ENCODE measurements at places on chromosomes 11 and 22.

GRCh38 chr11:93958991-93959390, 62.2 kb upstream of the HEPHL1 start:
- DNase-seq = no peak

- no peak for DNase-seq
These were observed 41.0 kb downstream of the TIMP3 start for GRCh38 chr22:32842486-32842885.

DNA sequence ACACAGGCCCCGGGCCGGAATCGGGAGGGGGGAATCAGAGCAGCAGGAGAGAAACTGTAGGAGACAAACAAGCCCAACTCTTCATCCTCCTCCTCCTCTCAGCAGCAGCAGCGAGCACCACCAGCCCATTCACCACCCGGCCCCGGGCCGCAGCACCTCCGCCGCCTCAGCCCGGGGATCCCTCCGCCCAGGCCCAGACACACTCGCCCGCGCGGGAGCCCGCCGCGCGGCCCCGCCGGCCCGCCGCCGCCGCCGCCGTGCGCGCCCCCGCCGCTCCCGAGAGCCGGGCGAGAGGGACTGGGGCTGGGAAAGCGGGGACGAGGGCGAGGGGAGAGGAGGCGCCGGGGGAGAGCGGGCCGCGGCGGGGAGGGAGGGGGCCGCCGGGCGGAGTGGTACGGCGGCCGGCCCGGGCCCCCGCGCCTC, at the start of gene PHF21A:
PHF21A (minus strand) TSS at position 154 of the 423 bp plus-strand sequence. CDS start 37,235 bp downstream, outside the sequence.
- DNase-seq = peak; percentile 69

GRCh38 chr11:74460065-74460464, 7.3 kb downstream of the KCNE3 start:
- DNase-seq = no peak

- no peak for DNase-seq
These were observed 69.4 kb upstream of the HORMAD2 start for GRCh38 chr22:30010789-30011405.

GRCh38 chr11:45384016-45384415, 97.9 kb upstream of the SYT13 start:
- DNase-seq = no peak

DNA sequence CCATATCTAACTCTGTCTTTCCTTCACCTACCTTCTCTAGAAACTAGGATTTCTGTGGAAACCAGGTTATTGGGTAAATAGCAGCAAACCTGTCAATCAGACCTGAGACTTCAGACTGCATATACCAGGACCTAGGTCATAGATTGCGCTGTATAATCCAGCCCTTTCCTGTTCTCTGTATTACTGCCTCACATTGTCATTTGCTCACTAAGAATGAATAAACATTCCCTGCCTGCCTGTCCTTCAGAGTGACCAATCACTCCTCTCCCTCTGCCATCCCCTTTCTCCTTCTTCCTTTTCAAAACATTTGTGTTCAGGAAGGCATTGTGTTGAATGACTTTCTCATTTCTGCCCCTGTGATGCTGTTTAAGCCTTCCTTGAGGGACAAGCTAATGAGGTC, 14.1 kb upstream of the FZD4 start:
- DNase-seq = no peak

GRCh38 chr11:13214276-13214675, 63.3 kb upstream of the BMAL1 start:
- no peak for DNase-seq

GRCh38 chr11:66548774-66549630, 2.3 kb downstream of the ACTN3 start:
- no peak for DNase-seq

GRCh38 chr11:75800728-75801361, 14.2 kb upstream of the UVRAG start:
- DNase-seq = no peak

- DNase-seq = peak; percentile 28
These were observed 19.0 kb upstream of the E2F8 start for GRCh38 chr11:19259487-19260345.

GRCh38 chr11:96303980-96304379, 39.0 kb downstream of the MAML2 start:
- no peak for DNase-seq

- no peak for DNase-seq
These were observed 184.8 kb downstream of the DBX1 start for GRCh38 chr11:19975414-19975990.

DNA sequence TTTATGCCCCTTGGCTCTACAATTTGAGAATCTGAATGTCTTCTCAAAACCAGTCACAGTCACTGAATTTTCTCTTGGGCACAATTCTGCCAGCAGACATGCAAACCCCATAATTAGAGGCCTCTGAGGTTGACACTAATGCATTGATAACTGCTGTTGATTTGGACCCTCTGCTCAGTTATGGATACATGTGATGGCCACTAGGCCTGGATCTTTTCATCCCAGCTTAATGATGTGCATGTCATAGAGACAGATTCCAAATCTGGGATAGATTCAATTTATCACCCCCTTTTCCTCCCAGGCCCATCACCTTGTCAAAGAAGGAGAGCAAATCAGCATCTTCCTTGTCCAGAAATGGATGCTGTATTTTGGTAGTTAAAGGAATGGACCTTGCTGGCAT, 92.2 kb downstream of the C11orf91 start:
- DNase-seq = no peak

GRCh38 chr11:36409152-36409816, 100.8 kb downstream of the TRAF6 start:
- DNase-seq = no peak

DNA sequence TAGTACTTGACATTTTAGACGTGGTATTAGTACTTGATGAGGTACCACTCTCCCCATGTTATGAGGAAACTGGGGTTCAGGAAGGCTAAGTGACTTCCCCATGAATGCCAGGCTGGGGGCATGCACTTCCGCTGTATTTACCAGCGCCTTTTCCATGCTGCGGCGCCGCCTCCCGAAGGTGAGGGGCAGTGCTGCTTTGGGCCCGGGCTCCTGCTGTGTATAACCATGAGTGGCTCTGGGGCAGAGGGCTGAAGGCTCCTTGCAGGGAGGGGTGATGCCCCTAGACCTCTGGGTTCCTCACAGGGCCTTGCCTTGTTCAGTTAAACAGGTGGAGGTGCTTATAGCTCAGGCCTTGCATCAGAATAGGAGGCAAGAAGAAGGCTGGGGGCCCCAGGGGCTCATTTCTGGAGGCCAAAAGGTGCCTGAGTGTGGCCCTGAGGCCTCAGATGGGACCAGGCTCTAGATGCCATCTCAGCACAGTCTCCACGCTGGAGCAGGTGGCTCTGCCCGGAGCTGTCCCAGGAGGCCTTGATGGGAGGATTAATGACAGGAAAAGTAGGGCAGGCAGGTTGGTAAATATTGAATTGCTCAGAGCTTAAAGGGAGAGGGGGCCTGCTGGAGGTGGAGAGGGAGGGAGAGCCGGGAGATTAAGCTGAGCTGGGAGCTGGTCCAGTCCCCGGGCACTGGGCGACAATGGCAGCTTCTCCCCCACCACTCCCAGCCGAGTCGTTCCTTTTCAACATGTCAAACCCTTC, 129.6 kb downstream of the CEP164 start:
- DNase-seq = no peak

DNA sequence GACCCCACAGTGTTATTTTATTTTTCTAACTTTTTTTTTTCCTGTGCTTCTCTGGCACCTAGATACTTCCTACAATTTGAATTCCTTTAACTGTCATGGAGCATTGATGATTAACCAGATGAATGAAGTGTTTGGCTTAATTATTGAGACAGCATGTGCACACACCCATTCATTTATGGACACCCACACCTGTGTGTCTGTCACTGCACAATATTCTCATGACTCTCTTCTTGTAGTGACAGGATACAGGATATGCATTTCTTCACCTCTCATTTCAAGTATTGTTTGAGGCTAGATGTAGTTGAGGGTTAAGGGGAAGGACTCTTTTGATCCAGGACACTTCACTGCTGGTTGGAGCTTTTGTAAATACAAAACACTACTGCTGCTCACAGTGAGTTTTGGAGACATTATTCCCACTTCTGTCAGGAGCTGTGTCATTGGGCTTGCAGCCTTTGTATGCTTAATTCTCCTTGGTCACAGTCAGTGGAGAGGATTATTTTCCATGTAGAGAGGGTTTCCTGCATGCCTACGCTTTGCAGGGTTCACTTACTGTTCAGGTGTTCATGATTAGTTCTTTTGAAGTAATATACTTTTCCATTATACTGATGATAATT, 33.5 kb downstream of the SPECC1L start:
- DNase-seq = no peak
